Astrocyte of the spinal cord (primary cell): ENCODE measurements at places on chromosomes 3 and 15.

- DNase-seq, result no peak
These were observed 450.2 kb upstream of the WNT5A start for GRCh38 chr3:55937301-55937700.

DNA sequence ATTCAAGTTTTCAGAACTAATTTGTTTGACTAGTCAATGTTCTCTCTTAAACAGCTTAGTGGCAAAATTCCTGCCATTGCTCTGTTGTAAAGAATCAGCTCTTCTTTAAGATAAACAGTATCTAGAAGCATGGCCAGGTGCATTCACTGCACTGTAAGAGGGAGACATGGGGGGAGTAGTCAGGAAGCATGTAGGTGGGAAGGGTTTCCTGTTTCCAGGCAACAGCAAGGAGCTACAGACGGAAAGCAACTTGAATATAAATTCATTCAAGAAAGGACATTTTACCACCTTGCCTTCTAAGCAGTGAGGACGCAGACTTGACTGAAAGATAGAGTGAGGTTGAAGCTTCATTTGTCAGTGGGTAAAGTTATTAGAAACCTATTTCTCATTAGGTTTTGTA is 55.3 kb downstream of the BBX start:
- DNase-seq, result no peak

DNA sequence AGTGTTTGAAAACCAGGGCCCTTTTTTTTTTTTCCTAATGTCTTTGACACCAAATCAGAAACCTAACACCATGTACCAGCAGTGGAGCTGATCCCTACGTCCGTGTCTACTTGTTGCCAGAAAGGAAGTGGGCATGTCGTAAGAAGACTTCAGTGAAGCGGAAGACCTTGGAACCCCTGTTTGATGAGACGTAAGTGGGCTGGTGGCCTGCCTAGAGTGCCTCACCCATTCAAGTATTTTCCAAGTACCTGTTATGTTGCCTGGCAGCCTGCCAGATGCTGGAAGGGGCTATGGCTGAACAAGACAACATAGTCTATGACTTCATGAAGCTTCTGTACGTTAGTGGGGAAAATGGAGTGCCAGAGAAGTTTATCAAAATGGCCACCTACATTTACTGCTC is 39.7 kb downstream of the ESYT3 start:
- no peak for DNase-seq

DNA sequence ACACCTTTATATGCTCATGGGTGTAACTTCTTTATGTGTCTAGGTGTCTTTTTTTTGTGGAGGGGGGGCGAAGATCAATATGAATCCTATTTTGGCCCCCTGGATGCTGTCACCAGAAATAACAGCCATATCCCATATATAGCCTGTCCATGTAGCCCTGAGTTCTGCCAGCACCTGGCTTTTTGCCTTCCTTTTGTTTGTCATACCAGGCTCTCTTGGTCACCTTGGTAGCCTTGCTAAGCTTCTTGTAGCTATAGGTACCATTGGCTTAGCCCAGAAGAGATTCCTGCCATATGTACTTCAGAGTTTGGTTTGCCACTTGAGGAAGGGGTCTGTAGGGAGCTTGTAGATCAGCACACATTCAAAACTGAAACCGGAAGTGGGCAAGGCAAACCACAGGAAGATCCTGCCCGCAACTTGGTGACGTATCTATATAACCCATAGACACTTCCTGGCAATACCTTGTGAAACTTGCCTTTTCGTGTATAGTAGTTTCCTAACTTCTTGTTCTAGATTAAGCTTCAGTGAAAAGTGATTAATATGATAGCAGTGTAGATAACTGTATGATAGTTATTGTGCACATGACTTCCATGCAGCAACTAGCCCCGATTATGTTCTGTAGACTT is 11.9 kb downstream of the RASA2 start:
- DNase-seq, result no peak

- DNase-seq, result no peak
These were observed 117.7 kb downstream of the GABRG3 start for GRCh38 chr15:27088584-27089232.

- peak; percentile 14 for DNase-seq
These were observed 51.7 kb downstream of the EIF4E3 start for GRCh38 chr3:71673486-71673885.

- DNase-seq, result no peak
These were observed 19.6 kb downstream of the ATP2B2 start for GRCh38 chr3:10485806-10486205.

DNA sequence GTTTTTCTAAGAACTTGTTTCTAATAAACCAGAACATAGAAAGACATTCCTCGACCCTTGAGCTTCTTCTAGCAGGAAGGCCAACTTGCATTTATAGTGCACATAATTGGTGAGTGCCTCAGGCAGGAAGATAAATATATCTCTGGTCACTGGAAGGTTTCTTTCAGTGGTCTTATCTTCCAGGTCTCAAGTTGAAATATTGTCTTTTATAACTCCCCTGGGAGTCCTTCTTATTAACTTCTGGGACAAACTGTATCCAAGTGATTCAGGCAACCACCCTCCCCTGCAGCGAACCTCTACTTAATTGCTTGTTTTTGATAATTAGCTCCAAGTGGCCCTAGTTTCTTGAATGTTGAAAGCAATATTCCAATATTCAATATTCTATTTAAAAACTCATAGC is 346.8 kb upstream of the GOLIM4 start:
- no peak for DNase-seq

GRCh38 chr3:175325440-175325839 is 466.3 kb downstream of the NAALADL2 start:
- DNase-seq, result no peak

DNA sequence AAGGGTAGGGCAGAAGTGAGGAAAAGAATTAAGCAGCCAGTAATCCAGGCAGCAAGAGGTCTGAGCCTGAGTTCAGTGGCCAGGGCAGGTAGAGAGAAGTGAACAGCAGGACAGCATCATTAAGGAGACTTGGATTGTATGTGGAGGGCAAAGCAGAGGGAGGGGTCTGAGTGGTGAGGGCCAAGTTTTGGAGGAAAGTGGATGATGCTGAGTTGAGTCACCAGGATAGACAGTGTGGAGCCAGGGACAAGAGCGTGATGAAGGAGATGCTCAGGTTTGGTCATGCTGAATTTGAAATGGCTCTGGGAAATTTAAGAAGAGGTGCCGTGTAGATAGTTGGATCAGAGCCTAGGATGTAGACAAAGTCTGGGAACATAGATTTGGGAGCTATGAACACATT is 93.1 kb downstream of the ARHGEF26 start:
- DNase-seq, result peak; percentile 7

DNA sequence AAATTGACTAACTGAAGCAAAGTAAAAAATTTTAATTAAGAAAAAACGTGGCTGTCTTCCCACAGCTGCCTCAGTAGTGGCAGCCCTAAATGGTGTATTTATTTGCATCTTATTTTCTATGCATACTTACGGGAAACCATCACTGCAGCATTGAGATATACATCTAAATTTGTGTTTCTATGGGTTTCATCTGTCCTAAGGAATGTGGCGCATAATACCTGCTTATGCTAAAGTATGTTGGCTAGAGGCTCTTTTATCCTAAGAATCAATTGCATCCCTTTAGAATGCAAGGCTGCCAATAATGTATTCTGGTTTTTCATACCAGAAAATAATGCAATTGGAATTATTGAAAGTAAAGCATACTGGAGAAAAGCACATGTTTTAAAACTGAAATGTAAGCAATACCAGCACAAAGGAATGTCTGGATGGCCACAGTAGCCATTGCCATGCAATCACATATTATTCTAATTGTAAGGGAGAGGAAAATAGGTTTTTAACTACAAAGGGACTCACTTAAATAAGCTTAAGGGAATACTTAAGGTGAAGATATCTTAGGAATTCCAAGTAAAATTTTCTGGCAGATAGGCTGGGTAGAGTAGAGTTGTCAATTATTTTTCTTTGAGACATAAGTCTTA is 834.5 kb upstream of the NECTIN3 start:
- DNase-seq, result no peak

- no peak for DNase-seq
These were observed 14.0 kb downstream of the ITPR1 start for GRCh38 chr3:4507024-4507596.

GRCh38 chr3:160544844-160545503 is 20.4 kb downstream of the KPNA4 start:
- peak; percentile 27 for DNase-seq

DNA sequence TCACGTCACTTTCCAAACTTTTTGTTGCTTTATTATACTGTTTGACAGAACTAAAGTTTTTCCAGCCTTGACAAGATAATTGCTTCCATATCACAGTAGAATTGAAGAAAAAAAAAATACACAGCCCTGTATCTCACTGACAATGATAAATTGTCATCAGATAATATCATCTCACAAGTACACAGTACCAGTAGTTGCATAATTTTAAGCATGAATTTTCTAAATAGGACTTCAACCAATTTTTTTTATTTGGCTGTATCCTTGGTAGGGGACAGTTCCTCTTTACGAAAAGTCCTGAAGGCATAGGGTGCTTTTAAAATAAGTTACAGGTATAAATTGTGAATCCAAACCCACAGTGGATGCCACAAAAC is 230.7 kb downstream of the ATP8B4 start:
- DNase-seq, result no peak

- DNase-seq, result no peak
These were observed 3.6 kb downstream of the OXSR1 start for GRCh38 chr3:38169027-38169317.

GRCh38 chr15:74395319-74396145 is 28.1 kb upstream of the CYP11A1 start:
- DNase-seq, result no peak

- peak; percentile 68 for DNase-seq
These were observed 24.3 kb downstream of the NXPE3 start for GRCh38 chr3:101803173-101803782.

DNA sequence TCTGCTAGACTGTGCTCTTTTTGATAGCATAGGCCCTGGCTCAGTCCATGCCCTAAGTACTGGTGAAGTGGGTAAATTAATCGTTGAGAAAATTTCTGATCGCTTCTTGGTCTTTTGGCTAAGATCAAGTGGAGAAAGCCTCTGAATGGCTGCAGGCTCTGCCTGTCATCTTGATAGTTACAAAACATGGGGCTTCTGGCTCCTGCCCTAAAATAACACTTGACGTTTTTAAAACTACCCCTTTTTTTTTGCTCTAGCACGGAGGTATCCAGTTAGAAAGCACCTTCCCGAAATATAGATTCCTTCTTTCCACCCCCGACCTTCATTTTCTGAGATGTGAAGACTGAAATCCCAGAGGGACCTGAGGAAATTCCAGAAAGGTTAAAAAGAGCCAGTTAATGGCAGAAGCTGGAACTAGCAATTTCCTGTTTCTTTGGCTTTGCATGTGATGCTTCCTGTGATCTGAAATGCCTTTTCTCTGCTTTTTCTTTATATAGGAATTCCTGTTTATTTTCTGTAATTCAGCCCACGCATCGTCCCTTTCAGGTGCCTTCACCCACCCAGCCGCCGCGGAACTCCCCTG is 799 bp upstream of the C2CD4B start:
- no peak for DNase-seq

DNA sequence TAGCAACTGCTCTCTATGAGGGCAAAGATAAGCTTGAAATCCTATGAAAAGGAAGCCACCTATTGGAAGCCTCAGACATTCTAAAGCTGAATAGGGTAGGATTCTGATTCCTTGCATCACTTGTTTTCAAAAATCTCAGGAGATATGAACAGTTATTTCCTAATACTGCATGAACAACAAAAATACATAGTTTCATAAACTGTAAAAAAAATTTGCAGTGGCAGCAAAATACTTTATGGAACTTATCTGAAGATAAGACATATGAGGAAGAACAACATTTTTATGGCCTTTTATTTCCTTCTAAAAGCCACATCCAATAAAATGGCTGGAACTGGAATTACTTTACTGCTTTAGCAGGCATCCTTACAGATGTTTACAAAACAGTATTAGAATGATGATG is 29.9 kb downstream of the AP3S2 start:
- no peak for DNase-seq

DNA sequence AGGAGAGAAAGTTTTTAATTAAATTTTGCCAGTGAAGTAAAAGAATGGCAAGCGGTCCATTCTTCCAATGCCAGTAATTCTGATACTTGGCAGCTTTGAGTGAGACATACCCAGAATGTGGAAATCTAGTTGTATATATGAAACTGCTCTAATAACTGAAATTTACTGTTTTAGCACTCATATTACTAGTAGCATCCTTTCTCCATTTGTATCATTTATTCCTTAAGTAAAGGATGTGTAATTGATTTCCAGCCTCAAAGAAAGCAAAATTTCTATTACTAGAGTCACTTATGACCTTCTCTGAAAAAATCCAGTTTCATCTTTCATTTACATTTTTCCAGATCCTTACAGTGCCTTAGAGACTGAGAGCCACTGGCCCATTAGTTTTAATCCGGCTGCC is 65.1 kb downstream of the PBRM1 start:
- no peak for DNase-seq

DNA sequence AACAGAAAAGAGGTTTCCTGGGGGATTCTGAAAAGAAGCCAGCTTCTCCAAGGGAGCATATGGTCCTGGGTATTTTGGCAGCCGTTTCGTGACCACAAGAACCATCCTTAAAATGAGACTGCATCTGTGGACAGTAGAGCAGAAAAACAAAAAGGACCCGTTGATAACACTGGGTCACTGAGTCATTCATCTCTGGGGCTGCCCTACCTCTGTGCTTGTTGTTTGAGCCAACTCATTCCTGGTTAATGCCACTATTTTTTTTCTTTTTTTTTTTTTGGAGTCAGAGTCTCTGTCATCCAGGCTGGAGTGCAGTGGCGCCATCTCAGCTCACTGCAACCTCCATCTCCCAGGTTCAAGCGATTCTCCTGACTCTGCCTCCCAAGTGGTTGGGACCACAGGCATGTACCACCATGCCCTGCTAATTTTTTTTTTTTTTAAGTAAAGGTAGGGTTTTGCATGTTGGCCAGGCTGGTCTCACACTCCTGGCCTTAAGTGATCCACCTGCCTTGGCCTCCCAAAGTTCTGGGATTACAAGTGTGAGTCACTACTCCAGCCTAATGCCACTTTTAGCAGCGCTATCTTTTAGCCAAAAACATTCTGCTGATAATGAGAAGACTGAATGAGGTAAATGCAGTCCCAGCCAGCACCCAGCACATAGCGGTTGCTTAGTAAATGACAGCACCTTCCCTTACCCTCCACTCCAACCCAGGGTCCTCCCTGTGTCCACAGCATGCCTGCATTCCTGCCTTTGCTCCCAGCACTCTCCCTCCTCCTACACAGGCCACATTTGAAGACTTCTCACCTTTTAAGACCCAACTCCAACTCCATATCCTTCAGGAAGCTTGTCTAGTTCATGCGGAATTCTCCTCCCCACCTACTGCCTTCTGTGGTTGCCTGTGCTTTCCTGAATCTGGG is 9.1 kb upstream of the ISL2 start:
- no peak for DNase-seq

- peak; percentile 6 for DNase-seq
These were observed 104.8 kb downstream of the COL6A6 start for GRCh38 chr3:130621824-130622223.

DNA sequence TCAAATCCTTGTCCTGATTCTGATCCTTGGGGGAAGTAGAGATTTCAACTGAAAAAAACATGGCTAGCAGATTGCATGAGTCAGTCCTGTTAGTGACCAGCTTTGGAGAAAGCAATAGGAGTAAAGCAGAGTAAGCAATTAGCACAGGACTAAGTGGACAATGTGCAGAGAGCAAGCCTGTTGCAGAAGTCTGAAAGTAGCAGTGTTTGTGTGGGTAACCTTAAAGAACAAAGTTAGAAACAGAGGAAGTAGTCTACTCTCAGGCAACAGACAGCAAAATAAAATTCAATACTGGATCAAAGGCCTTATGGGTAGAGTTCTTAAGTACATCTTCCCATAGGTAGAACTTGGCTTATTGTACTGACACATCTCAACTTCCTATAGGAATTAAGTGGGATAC is 916.8 kb downstream of the CADM2 start:
- DNase-seq, result no peak

GRCh38 chr15:67762610-67763368 is 62.5 kb upstream of the SKOR1 start:
- DNase-seq, result no peak
